ENCODE measurements at places on chromosomes 7 and 10.

DNA sequence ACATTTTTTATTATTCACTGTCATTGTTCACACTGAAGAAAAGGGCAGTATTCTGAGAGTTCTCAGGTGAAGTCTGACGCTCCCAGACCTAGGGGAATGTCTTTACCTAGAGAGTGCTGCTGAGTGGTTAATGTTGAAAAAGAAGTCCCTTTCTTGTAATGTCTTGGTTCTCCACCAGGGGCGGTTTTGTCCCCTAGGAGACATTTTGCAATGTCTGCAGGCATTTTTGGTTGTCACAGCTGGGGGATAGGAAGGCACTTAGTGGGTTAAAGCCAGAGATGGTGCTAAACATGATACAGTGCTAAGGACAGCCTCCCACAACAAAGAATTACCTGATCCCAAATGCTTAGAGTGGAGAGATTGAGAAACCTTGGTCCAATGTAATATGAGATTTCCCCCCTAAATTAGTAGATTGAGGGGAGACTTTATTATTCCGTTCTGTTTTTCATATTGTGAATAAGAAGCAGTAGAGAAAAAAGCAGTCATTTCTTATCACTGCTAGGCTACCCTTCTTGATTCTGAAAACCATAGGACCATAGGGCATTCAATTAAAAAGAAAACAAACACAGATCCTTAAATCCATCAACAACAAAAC lies 13.1 kb downstream of the UMAD1 start:
- DNase-seq: no peak

DNA sequence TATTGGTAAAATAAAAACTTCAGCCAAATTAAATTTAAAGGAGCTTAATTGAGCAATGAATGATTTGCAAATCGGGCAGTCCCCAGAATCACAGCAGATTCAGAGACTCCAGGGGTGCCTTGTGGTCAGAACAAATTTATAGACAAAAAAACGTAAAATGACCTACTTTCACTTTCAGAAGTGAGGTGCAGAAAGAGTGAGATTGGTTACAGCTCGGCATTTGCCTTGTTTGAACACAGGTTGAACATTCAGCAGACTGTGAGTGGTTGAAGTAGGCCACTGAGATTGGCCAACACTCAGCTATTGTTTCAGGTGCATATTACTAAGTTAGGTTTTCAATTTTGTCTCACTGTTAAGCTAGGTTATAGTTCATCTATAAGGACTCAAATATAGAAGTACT lies 153.4 kb downstream of the BICC1 start:
- DNase-seq: no peak

DNA sequence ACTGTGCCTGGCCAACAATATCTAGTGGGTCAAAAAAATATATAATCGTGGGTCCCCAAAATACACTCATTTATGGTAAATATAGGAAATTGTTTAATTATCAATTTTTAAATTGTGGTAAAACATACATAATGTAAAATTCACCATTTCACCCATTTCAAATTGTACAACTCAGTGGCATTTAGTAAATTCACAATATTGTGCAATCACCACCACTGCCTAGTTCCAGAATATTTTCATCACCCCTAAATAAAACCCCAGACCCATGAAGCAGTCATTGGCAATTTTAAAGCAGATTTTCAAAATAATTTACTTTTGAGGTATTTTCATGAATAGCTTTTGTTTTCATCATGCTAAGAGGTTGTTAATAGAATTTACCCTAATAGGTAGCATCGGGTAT lies 10.2 kb downstream of the BLNK start:
- DNase-seq: no peak

DNA sequence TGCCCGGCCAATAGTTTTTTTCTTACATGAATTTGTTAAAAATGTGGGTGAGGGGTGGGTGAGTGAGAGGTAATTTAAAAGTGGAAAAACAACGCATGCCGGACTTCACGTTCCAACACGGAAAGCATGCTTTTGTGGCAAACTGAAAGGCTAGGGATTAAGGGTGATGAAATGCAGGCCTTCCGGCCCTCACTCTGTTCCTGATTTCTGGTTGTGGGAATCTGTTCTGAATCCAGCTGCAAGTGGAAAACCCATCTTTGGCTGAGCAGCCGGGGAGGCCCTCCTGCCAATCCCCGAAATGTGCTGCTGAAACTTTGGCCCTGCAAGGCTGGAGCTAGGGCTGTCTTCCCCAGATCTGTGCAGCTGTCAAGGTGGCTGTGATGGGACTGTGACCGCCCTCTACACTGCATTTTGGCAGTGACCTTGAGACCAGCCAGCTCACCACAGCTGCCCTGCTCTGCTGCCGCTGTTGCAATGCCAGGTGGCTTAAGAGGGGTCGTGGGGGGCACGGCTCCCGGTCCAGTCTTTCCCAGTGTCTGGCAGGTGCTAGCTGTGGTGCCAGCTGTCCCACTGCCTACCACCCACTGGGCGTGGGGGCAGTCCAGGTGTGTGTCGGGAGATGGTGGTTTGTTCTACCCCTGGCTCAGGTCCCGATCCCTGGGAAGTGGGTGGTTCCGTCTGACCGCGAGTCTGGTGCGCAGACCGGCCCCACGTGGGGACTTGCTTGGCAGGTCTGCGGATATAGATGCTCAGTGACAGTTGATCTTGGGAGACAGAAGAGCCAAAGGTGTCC lies 39.0 kb downstream of the TET1 start:
- no peak for DNase-seq

GRCh38 chr7:42117201-42117600 lies 119.8 kb downstream of the GLI3 start:
- no peak for DNase-seq

Measured in GM13977 (cell line).